ENCODE measurements at places on chromosomes 5 and 9.

GRCh38 chr5:128111818-128112448 is 28.4 kb downstream of the SLC12A2 start:
- no peak for DNase-seq

DNA sequence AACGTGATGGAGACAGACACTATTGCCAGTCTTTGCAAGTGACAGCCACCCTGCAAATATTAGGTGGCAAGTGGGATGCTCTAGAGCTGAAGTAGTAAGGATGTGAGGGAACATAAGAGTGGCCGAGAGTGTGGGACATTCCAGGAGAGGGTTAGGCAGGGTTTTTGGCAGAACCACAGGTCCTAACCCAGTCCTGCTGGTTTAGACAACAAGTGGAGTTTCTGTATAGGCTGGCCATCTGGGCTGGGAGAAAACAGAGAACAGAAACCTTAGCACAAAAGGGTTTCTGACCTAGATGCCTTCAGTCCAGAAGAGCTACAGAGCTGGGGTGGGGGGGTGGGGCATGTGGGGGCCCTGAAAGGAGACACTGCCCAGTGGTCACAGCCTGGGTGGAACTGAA is 107.4 kb downstream of the TMEM174 start:
- no peak for DNase-seq

DNA sequence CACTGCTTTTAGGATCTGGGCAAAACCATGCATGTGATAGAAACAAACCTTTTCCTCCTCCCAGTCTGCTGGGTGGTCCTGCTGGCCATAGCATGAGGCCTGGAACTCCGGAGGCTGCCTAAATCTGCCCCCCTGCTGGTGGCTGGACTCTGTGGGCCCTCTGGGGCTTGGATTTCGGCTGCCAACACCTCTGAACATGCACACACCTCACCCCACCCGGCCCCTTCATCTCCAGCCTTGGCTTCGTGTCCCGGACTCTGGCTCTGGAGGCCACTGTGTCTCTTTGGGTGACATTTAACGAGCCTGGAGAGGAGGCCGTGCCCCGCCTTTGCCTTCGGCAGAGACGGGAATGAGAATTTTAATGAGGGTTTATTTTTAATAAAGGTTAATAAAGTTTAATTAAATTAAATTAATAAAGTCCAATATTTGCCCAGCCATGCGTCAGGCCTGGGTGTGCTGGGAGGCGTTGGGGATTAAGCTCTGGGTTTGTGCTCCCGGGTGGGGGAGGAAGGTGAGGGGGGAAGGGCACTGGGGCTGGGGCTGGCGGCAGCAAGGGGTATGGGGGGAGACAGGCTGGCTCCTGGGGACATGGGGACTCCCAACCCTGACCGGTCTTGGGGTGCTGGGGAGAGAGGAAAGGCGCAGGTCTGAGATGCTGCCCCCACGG is 251.8 kb downstream of the PBX3 start:
- DNase-seq: no peak

GRCh38 chr5:28370896-28371295 is 1332.5 kb upstream of the CDH9 start:
- no peak for DNase-seq

GRCh38 chr5:124936626-124936933 is 190.1 kb upstream of the ZNF608 start:
- DNase-seq: no peak

- DNase-seq: no peak
These were observed 73.1 kb downstream of the ARHGAP26 start for GRCh38 chr5:142842994-142843905.

- DNase-seq: no peak
These were observed 1310.0 kb upstream of the C9orf72 start for GRCh38 chr9:28883234-28883633.

DNA sequence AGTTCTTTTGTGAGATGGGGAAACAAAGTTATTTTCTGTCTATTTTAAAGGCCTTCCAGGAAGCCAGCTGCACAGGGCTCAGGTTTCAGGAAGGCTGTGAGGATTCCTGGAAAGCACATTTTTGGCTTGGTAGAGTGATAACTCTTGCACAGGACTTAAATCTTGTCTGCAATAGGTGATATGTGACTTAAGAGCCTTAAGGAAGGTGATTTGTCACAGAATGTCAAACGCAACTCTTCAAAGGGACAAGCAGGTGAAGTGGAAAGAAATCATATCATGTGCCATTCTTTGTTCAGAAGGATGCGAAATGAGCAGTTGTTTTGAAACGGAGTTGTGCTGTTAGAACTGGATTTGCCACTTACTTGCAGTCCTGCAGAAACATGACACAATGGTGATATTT is 459.3 kb downstream of the MAT2B start:
- no peak for DNase-seq

GRCh38 chr5:96657068-96657467 is 5.1 kb upstream of the CAST start:
- no peak for DNase-seq

DNA sequence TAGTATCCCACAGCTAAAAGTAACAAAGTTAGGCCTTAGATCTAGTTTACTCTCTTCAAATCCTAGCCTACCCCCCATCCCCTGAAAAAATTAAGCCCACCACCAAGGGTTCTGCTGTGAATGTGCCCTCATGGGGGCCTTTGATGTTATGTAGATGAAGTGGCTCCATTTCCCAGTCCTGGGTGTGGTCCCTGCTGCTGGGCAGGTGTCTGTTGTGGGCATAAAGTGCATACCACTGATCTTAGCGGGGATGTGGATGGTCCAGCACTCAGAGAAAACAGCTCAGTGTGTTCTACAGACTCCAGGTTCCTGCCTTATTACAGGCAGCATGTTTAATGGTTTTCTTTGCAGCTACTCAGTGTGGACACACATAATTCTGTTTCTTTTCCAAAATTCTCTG is 1.9 kb downstream of the PCBD2 start:
- DNase-seq: no peak

DNA sequence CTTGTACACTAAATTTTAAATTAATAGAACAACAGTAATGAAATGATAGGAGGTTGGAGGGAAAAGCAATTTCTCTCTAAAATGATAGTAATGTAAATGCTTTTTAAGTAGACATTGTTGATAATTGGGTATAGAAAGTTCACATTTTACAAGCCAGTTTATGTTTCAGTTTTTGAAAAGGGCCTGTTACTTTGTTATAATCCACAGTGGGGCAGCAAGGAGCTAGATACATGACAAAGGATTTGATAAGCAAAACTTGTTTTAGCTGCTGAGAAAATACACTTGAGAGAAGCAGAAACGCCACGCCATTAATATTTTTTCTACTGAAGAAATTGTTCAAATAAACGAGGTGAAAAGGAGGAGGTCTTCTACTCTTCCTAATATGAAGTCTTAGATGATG is 30.2 kb downstream of the SREK1 start:
- no peak for DNase-seq

DNA sequence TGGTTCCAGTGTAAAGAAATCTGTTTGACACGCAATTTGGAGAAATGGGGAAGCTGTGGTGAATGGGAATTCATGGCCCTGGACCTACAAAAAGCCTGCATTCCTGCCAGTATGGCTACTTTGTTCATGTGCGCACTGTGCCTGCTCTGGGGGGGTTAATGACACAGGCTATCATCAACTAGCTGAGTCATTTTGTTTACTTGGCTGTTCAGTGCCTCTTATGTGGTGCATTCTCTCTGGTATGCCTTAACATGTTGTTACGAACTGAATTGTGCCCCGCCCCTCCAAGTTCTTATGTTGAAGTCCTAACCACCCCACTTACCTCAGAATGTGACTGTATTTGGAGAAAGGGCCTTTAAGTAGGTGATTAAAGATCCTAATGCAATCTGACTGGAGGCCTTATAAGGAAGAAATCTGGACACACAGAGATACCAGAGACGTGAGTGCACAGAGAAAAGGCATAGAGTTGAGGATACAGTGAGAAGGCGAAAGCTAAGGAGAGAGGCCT is 20.4 kb upstream of the UBAP1 start:
- DNase-seq: no peak

GRCh38 chr5:6540111-6540827 is 91.6 kb downstream of the UBE2QL1 start:
- DNase-seq: no peak

GRCh38 chr5:68332080-68332451 is 116.5 kb downstream of the PIK3R1 start:
- DNase-seq: no peak

DNA sequence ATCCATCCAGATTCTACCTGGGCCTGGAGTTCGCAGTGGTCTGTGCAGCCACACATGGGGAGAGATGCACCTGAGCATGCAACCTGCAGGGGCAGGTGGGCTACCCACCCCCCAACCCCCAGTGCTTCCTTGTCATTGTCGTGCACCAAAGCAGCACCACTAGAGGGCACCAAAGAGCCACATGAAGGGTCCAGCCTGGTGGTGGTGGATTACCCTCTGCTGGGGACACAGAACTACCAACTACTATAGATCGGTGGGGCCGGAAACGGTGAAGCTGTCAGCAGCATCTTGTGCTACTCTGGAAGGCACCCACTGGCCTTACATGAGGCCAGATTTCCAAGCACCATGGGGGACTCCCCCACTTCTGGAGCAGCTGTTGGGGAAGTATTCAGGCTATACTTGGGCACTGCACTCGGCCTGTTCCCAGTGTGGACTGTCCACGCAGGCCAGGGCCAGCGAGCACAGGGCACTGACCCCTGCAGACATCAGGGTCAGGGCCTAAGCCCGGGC is 60.2 kb upstream of the TBC1D2 start:
- DNase-seq: peak; percentile 63

GRCh38 chr5:33340195-33340594 is 100.6 kb upstream of the TARS1 start:
- no peak for DNase-seq

DNA sequence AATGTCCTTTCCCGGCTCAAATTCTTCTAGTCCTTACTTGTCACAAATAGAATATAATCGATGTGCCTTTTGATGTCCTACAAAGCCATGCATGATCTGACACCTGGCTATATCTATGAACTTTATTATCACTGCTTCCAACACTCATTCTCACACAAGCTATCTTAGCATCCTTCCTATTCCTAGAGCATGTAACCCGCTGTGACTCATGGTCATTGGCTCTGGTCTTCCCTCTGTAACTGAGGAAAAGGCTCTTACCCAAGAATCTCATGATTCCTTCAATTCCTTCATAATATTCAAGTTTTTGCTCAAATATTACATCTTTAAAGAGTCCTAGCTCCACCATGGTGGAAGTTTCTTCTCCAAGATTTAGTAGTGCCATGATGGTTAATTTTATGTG is 480.0 kb upstream of the PAPPA start:
- no peak for DNase-seq

GRCh38 chr5:113384782-113385285 is 50.0 kb downstream of the TSSK1B start:
- DNase-seq: no peak

DNA sequence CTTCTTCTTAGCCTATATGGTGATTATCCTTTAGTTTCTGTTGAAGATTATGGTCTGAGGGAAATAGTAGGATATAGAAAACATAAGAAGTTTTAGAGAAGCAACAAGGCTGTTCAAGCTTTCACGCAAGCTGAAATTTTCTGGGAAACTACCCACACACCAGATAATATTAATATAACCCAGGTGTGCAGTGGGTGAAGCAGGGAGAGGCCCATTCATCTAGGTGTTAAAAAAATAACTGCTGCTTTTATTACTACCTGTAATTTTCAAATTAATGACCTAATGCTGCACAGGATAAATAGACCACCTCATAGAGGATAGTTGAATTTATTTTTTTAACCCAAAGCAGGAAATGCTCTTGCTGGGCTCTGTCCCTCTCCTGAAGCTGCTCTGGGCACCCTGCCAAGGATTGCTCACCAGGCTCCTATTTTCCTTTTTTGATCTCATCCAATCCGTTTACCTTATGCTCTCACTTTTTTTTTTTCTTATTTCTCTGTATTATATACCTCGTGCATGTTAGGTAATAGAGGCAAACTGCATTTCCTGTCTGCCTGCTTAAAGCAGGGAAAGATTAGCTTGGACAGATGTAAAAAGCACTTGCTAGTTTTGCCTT is 124.3 kb upstream of the SLC12A2 start:
- peak; percentile 64 for DNase-seq

- DNase-seq: no peak
These were observed 2.4 kb downstream of the SYK start for GRCh38 chr9:90803860-90804593.

GRCh38 chr5:150129813-150130492 is 25.7 kb downstream of the PDGFRB start:
- peak; percentile 17 for DNase-seq

DNA sequence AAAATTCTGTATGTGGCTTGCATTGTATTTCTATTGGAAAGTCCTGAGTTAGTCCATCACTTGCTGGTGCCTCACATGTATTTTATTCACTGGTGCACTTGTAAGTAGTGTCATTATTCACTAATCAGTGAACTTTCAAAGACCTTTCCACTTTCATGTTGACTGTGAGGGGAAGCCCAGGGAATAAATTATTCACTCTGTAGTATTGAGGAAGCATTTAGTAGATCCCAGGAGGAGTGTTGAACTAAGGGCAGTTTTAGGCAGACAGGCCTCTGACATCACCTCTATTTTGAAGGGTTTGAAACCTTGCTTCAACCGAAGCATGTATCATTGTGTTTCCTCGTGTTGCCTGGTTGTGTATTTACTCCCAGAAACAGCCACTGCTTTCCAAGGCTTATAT is 705.4 kb upstream of the RIOK2 start:
- no peak for DNase-seq

GRCh38 chr5:20618340-20618739 is 630.3 kb upstream of the CDH18 start:
- DNase-seq: no peak
